Bladder microvascular endothelial cell (primary cell): ENCODE measurements at places on chromosomes 11 and 22. TPM values are rescaled to one million over a fixed set of nuclear protein-coding genes. Genes with fewer than 3 reads are reported as not detected.

The TYMP gene
- total RNA-seq: 28.2 and 35.5 TPM in 2 replicates

The OR4A16 gene
- total RNA-seq: not detected in 2 replicates

The ACTN3 gene
- total RNA-seq: under 0.01 and 0.06 TPM in 2 replicates

The SLC36A4 gene
- total RNA-seq: 4.0 and 9.9 TPM in 2 replicates

The LDHAL6A gene
- total RNA-seq: not detected in 2 replicates

The CRYBB2 gene
- not detected in 2 replicates for total RNA-seq

The CLDN5 gene
- total RNA-seq: 578 and 926 TPM in 2 replicates

The OR51B5 gene
- total RNA-seq: not detected in 2 replicates

The BBOX1 gene
- total RNA-seq: not detected in 2 replicates

The HPX gene
- 0.32 and 0.57 TPM in 2 replicates for total RNA-seq

The LUZP2 gene
- under 0.01 TPM in 1 of 2 replicates, not detected in the other for total RNA-seq
